ENCODE measurements at places on chromosomes 7 and 10.

DNA sequence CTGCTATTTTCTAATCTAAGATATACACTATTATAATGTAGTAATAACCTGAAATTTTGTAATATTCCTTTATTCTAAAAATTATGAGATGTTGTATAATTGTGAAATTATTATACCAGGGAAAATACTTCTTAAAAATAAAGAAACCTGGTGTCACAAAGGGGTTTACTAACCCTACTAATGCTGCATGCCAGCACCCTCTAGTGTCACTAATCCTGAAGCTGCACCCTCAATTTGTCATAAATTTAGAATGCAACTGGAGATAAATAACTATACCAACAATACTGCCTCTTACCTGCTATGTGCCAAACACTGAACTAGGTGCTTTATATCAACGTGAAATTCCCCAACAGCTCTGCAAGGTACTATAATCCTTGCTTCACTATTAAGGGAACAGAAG is 30.8 kb downstream of the TM9SF3 start:
- no peak for ATAC-seq

DNA sequence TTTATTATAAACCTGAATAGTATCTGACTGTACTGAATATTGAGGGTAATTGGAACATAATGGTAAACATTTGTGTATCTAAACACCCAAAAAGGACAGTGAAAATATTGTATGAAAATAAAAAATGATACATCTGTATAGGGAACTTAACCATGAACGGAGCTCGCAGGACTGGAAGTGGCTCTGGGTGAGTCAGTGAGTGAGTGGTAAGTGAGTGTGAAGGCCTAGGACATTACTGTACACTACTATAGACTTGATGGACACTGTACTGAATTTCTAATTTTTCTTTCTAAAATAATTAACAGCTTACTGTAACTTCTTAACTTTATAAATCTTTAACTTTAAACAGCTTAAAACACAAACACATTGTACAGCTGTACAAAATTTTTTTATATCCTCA is 454.5 kb upstream of the FZD8 start:
- no peak for ATAC-seq

DNA sequence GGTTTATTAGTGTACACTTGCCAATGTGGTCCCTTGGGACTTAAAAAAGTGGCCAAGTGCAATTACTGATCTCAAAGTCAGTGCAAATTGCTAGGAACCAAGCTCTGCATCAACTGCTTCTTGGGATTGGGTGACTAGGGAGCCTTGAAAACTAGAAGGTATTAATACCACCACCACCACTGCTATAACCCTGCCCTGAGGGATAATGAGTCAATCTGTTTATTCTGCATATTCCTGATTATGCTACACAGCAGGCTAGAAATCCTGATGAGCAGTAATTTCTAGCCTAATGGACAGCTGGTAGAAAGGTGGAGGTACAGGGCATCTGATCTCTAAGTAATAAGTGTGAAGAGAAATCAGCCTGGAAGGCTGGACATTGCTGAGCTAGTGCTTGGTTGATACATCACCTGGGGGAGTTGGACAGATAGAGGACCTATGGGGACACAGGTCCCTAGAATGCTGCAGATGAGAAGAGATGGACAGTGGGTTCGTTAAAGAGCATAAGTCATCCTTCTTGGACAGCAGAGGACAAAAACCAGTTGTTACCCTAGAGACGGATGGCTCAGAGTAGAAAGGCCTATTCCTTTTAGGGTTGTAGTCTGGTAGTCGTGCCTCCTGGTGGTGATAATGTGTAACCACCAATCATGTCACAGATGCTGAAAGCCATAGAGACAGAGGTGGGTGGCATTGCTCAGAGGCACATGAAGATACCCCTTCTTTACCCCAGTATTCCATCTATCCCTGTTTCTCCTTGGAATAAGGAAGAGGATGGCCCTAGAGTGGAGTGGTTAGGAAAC is 554.8 kb downstream of the SORCS1 start:
- no peak for ATAC-seq

GRCh38 chr10:103605359-103606096 is 112.0 kb downstream of the NEURL1 start:
- no peak for ATAC-seq

DNA sequence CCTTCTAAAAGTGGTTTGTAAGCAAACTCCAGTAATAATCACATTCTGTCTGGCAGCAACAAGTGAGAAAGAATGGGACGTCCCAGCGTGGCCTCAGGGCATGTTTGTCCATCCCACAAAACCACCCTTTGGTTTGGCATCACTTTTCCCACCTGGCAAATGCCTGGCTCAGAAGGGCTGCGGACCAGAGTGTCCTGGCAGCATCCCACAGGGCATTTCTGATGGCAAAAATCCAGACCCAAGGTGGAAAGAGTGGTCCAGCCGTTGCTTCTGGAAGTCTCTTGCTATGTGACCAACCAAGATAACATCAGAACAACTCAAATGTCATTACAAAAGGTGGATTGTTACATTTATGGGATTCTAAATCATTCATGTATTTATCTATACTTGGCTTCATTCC is 174.4 kb downstream of the CREB5 start:
- ATAC-seq, result no peak

GRCh38 chr10:127462643-127463295 is 86.3 kb upstream of the NPS start:
- ATAC-seq, result no peak

- ATAC-seq, result no peak
These were observed 738 bp downstream of the ETV1 start for GRCh38 chr7:13988731-13989125.

DNA sequence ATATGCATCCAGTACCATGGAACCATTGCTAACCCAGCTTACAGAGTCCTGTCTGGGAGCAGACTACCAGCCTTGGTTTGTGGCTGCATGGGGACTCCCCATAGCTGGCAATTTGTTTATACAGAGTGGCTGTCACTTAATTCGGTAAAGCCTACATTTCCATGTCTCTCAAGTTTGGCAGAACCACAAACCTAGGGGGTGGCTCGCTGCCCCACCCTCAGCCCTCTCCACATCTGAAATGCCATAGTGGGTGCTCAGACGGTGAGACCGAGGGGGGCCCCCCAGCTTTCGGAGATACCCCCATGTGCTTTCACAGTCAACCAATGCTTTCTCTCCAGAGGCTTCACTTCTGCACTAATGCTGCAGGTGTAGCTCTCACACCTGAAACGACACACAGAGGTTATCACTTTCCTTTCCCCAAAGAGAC is 75.5 kb upstream of the KAT6B start:
- peak; percentile 87 for ATAC-seq

DNA sequence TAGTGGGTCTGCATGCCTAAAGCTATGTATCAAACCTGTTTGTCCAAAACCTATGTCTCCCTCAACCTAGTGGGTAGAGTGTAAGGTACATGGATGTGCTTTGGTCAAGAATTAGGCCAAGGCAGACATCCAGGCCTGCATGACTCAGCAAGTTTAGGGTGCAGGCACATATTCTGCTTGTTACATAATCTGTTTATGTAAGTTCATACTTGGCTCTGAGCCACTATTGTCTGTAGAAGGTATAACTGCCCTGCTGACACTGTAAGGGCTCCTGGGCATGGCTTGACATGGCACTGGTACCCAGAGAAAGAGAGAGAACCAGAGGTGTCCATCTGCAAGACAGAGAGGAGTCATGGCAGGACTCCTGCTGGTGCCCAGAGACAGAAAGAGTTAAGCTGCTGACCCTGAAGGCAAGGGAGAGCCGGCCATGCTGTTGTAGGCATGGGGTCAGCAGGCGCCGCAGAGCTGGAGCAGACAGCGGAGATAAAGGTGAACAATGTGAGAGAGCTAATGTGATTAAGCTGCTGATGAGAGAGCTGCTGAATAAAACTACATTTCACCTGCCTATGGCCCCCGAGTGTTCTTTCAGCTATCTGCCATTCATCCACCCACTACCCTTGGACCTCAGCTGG is 118.5 kb upstream of the TMEM106B start:
- no peak for ATAC-seq

DNA sequence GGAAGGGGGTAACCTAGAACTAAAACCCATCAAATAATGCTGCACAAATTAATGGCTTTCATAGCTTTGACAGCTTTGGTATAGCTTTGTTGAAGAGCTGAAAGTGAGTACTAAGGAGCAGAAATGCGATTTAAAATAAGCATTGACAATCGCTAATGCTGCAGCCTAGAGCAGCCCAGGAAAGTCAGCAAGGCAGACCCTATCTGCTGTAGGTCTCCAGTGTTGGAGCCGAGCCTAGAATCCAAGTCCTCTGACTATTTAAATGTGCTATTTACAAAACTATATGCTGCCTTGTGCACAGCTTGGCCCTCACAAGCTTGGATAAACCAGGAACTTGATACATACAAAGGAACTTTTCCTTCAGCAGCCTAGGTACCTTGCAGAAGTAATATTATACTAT is 64.9 kb upstream of the ASAH2 start:
- ATAC-seq, result no peak

DNA sequence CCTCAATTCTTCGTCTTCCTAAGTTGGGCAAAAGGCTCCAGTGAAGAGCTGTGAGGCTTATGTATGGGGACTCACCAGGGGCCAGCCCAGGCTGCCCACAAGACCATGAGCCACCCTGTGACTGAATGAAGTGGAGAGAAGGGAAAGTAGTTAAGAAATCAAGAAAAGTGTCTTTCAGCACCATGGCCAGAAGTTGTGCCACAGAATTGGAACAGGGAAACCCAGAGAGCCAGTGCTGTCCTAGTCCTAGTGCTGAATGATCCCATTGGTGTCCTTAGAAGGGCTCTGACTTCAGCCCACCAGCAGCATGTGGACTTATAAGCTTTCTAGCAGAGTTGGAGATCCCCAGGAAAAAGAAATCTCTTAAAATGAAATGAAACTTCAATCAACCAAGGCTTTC is 37.0 kb upstream of the CCSER2 start:
- ATAC-seq, result no peak

DNA sequence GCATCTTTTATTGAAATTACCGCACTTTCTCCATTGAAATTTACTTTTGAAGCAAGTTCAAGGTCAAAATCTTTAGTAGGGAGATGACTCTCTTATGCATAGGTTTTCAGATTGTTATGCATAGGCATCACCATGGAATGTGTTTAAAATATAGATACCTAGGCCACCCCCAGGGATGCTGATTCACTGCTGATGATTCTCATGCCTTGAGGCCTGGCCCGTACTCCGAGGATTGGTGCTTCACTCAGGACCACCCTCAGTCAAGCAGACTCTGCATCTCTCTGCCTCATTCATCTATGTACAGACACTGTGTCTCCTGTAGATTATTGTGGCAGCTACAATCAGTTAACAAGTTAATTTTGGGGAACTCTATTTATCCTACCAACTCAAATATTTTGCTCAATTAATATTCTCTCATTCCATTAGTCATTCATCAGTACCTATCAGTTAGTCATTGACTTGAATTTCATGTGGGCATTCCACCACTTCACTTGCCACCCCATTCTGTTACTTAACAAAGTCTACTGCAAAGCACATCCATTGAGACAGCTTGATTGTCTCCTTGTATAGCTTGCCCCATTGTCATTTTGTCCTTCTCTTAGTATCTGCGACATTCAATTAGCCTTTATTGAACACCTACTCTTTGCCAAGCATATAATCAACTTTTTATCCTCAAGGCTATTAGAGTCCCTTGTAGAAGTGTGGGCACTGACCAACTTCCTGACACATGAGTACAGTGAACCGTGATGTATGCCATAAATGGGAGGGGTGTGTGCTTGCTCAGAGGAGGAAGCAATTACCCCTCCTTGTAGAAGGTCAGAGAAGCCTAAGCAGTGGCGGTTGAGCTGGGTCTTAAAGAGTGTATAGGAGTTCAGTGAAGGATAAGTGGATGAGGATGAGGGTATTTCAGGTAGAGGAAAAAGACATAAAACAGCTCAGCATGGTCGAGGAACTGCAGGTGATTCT is 255.6 kb upstream of the BMPER start:
- no peak for ATAC-seq

DNA sequence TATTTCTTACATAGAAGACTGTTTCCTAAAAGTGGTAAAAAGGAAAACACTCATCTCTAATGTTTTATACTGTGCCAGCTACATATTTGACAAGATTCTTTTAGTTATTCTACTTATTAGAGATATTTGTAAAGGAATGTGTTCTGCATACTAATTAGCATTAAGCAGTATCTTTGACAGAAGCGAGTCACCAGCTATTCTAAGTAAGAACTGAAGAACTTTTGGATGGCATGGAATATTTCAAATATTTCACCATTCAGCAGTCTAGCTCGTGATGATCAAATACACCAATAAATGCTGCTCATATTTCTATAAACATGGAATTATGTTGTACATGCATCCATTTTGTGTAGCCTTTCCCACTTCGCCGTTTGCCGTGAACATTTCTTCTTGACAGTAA is 241.6 kb upstream of the TCF7L2 start:
- ATAC-seq, result no peak

DNA sequence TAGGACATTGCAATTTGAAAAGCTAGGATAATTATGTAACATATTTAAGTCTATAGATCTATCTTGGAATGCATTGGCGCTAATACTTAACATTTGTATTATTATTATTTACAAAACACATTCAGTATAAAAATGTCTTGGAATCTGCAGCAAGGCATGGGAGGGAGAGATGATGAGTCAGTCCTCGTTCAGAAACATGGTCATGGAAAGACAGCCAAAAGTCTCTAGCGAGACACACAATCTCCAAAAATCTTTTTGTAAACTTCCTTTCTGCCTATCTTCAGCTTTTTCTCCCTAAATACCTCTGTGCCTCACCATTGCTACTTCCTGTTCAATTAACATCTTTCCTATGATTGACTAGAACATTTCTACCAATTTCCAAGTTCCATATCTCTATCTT is 188.4 kb upstream of the CACNA2D1 start:
- ATAC-seq, result no peak

DNA sequence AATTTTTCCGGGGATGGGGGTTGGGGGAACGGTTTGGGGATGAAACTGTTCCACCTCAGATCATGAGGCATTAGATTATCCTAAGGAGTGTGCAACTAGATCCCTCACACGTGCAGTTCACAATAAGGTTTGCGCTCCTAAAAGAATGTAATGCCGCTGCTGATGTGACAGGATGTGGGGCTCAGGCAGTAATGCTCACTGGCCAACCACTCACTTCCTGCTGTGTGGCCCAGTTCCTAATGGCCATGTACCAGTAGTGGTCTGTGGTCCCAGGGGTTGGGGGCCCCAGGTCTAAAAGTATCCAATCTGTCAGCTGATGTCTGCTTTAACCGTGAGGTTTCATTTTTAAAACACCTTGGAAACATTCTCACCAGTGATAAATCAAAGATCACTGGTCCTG is 2.2 kb downstream of the STN1 start:
- ATAC-seq, result no peak
